NCI-H2081 treated with DMSO at 0.1 percent for 48 hours (cell line): ENCODE measurements at places on chromosomes 16 and 17.

GRCh38 chr16:52022177-52022576, 524.8 kb downstream of the TOX3 start:
- no peak for DNase-seq

- DNase-seq: no peak
These were observed 99.4 kb upstream of the SDK2 start for GRCh38 chr17:73743518-73744201.

DNA sequence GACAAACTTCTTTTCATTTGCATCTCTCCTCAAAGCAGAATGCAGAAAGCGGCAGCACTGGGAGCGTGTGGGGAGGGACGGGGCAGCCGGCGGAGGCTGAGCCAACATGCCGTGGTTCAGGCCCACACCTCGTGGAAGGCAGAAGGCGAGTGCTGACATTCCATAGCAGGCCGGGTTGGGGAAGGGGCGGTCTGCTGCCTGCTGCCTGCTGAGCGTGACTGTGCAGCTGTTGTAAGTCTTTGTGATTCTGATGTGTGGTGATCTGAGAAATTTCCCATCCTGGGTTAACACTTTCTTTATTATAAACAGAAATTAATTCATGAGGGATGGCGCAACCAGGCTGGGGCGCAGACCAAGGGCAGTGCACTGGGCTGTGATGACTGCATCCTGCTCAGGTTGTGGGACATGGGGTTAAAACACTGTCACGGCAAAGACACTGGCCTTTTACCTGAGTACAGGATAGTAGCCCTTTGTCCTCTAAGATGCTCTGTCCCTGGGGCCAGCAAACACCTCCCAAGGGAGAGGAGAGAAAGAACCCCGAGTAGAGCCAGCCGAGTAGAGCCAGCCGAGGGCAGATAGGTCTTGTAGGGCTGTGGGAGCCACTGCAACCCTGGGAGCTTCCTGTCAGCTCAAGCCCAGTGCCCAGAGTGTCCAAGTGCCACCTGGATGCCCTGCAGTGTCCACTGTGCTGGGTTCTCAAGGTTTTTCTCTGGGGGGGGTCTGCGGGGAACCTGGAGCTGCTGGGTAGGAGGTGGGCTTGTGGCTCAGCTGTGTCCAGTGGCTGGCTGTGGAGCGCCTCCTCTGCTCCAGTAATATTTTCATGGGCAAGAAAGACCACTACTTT, 8.8 kb upstream of the DNASE1 start:
- no peak for DNase-seq

DNA sequence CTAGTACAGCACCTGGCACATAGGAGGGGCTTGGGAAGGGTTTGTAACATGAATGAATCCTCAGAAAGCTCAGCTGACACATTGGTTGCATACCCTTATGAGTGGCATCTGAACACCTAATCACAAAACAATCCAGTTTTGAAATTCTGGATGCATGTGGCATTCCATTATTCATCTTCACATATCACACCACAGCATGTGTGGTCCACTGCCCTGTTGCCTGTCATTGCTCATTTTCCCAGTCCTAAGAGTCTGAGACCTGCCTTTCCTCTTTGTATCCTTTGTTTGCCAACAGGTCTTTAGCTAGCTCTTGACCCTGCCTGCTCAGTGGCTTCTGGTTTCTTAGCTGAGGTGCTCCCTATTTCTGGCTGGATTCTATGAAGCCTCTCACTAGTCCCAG, 170.8 kb upstream of the ASIC2 start:
- no peak for DNase-seq

DNA sequence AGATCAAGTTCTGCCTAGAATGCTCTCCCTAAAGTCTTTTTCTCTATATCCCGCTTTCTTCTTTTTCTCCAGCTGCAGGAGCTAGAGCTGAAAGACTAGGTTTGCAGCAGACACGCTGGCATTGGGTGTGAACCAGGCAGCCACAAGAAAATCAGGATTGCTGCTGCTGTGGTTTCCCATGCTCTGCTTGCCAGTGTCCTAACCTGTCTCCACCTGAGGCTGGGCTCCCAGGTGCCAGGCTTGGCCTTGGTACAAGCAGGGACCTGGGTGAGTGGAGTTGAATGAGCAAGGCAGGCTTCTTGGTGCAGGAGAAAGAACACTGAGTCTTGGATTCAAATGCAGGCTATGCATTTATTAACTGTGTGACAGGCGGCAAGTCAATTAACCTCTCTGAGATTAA, 440.3 kb upstream of the MAF start:
- no peak for DNase-seq

DNA sequence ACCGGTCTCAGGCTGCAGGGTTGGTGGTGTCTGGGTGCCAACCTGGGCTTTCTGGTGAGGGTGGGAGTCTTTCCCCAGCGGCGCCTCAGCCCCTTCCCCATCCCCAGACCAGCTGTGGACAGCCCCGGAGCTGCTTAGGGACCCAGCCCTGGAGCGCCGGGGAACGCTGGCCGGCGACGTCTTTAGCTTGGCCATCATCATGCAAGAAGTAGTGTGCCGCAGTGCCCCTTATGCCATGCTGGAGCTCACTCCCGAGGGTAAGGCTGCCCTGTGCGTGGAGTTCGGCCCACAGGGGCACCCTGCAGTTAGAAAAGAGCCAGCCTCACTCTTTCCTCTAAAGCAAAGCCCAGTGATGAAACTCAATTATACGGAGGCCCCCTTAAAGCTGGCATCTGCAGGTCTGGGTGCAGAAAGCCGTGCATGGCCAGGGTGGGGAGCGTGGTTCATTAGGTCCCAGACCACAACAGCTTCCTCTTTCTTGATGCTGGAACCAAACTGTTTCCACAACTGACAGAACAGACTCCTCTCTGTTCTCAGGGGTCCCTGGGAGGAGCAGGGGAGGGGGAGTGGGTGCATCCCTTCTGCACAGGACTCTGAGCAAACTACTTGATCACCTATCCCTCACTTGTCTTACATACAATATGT, 10.7 kb downstream of the GUCY2D start:
- no peak for DNase-seq

GRCh38 chr17:75454193-75454592, 2.2 kb upstream of the TMEM94 start:
- DNase-seq: no peak

- no peak for DNase-seq
These were observed 97.8 kb downstream of the TMEM100 start for GRCh38 chr17:55624772-55625433.

- no peak for DNase-seq
These were observed 5.1 kb downstream of the GGA2 start for GRCh38 chr16:23505180-23505665.

DNA sequence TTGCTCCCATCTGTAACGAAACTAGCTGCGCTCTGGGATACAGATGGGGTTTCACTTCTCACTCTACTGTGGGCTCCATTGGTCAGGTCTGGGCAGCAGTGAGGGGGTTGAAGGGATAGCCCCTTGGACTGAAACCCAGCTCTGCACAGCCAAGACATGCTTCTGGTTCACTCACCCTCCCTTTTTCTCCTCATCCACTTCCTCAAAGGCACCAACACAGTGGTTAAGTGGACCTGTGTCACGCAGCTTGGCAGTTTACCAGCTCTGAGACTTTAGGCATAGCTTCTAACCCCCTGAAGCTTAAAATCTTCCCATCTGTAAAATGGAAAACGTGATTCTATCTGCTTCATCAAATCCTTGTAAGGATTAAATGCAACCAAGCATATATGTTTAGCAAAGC, 11.5 kb upstream of the KRT38 start:
- DNase-seq: no peak

DNA sequence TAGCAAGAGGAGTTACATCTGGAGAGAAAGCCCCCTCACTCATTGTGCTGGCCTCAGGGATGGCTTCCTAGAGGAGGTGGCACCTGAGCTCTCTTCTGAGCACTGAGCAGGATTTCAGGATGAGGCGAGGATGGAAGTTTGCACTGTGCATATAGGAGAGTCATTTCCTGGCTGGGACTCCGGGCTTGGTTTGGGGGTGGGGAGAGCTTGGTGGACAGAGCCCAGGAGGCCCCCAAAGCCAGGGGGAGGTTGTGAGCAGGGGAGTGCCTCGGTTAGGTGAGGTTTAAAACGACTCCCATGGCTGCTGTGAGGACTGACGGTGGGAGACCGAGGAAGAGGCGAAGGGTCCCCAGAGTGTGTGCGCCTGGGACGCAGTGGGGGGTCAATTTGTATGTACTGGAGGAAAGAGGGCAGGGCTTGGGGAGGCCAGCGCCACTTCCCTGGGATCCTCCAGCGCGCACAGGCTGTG, 1.2 kb downstream of the CAMKK1 start:
- no peak for DNase-seq

DNA sequence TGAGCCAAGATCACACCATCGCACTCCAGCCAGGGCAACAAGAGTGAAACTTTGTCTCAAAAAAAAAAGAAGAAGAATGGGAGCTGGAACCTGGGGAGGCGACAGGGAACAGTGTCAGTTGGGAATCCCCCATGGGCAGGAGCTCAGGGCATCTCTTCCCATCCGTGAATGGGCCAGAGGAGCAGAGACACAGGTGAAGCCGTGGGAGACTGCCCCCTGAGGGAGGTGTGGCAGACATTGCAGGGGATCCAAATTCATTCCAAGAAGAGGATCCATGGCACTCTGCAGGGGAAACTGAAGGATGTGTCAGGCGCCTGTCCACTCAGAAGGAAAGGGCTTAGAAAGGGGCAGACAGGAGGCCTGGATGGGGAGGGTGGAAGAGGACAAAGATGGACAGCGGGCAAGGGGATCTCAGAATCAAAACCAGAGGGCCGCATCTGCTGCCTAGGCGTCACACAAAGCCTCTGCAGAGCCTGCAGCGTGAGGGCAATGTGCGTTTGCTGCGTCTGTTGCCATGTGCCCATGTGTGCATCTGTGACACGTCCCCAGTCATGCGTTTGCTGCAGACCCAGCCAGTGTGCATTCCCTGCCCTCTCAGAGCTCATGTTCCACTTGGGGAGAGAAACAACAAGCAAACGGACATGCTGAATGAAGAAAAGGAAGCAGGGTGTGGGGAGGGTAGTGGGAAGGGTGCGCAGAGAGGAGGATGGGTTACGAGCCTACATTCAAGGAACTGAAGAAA, 30.6 kb upstream of the TNRC6C start:
- no peak for DNase-seq

- DNase-seq: no peak
These were observed 24.0 kb upstream of the PHB1 start for GRCh38 chr17:49438436-49439278.

- no peak for DNase-seq
These were observed 8.9 kb upstream of the DLX3 start for GRCh38 chr17:50003911-50004310.

DNA sequence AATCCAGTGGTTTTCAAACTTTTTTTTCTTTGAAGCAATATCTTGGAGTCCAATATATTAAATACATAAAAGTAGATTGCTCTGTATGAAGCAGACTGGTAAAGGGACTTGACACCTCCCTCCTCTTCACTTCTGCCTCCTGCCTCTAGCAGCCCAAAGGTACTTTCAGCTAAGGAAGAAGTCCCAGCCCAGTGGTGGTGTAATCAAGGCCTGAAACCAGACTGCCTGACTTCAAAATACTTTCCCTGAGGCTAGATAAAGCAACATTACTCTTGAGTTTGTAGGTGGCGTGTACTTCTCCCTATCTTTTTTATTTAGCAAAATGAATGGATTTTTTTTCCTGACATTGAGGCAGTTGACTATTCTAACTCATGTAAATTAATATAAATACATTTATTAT, 122.4 kb upstream of the TMEM97 start:
- DNase-seq: no peak

GRCh38 chr17:76498876-76499251, 2.4 kb downstream of the RHBDF2 start:
- DNase-seq: no peak

DNA sequence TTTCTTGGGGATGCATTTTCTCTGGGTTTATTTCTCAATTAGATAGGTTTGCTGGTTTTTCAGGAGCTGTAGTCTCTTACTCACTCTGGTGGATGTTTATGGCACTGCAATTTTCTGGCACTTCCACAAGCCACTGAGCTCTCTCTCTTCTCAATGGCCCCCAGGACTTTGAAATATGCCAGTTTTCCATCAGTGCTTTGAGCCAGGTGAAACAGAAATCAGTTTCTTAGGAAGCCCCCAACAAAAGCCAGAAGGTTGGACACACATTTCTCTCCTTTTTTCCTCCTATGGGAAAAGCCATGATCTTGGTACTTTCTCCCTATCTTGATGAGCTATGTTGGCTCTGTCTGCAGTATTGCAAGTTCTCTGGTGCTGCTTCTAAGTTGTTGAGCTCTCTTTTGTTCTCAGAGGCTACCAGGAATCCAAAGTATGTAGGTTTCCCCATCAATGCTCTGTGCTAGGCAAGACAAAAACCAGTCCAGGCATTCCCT, 90.7 kb upstream of the SMIM36 start:
- DNase-seq: no peak

GRCh38 chr17:78976907-78977680, 2.6 kb downstream of the LGALS3BP start:
- DNase-seq: no peak

DNA sequence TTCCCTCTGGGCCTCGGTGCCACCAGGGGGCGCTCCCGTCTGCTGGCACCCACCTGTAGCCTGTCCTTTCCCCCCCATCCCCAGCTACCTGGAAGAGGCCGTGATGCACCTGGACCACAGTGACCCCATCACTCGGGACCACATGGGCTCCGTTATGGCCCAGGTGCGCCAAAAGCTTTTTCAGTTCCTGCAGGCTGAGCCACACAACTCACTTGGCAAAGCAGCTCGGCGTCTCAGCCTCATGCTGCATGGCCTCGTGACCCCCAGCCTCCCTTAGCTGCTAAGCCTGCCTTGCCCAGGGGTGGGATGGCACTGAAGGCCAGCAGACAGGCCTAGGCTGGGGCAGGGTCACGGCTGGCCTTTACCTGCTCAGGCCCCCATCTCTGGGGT, 818 bp upstream of the NRN1L start:
- no peak for DNase-seq

GRCh38 chr16:51989637-51990230, 557.2 kb downstream of the TOX3 start:
- DNase-seq: no peak

DNA sequence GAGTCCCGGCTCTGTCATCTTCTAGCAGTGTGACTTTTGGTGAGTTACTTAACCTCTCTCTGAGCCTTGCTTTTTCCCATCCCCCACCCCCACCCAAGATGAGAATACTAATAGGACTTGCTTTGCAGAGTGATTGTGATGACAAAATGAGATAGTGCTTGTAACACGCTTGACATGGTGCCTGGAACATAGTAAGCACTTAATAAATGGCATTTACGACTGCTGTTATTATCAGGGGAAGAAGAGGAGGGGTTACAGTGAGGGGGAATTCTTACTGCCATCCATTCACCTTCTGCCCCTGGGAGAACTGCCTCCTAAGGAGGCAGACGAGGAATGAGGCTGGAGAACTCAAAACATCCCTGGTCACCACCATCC, 7.8 kb downstream of the DLX4 start:
- no peak for DNase-seq

- DNase-seq: no peak
These were observed 59.2 kb downstream of the ANKRD11 start for GRCh38 chr16:89431158-89431584.
